T-helper 9 cell (primary cell): ENCODE measurements at places on chromosomes 3 and 15.

- DNase-seq, result no peak
Observed at GRCh38 chr3:140540262-140540661, 137.6 kb upstream of the TRIM42 start.

DNA sequence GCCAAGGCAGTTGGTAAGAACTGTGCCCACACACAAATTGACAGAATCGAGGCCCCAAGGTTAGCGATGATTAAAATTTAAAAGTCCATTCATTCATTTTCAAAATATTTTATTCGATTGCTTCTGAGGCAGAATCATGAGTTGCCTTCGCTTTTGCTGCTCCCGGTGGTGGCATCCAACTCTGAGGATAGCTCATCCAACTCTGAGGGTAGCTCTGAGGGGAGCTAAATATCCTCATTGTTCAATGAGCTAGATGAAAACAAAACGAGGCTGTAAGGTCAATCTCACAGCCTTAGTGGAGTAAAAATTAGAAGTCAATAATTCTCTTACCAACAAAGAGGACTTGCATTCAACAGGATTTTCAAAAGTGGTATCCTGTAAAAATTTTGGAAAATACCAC lies 897 bp upstream of the CHL1 start:
- DNase-seq, result no peak

DNA sequence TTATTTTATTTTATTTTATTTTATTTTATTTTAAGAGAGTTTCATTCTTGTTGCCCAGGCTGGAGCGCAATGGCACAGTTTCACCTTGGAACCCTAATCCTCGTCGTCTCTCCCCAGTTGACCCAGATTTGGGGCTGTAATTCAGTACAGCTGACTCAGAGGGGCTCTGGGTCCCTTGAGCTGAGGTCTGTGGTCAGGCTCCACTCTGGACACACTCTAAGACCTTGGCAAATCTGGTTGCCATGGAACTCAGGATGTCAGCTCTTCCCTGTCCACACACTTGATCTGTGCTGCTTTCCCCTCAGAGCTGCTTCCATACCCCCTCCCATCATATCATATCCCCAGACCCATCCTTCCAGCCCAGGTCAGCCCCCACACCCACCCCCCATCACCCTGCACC lies 675 bp upstream of the CYP11A1 start:
- DNase-seq, result no peak

DNA sequence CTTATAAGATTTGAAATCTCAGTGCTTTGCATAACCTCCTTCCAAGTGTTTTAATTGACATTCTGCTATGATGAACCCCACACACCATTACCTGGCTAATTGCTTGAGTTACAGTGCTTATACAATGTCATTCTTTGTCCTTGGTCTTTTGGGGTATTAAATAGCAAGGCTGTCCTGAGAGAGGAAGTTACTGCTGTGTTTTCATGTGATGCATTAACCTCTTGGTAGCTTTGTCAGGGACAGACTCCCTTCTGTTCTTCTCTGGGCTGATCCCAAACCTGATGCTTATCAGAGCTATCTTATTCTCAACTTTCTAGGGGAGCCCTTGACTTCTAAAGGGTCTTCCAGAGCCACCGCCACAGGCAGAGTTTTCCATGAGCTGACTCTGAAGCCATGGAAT lies 12.4 kb upstream of the OTOL1 start:
- DNase-seq, result no peak

DNA sequence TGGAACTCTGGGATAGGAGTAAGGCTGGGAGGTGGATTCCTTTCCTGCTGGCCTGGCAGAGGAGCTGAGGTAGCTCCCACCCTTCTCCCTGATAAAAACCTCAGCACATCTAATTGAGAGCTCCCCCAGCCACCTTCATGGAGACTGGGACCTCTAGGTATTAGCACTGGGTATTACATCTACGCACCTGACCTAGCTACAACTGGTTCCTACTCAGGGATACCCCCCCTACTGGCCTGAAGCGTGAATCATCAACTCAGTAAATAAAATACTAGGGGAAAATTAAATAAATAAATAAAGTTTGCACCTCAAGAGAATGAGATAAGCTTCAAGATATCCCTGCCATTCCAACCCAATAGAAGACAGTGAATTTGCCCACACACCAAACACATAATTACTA lies 140.4 kb downstream of the NEK10 start:
- no peak for DNase-seq

- no peak for DNase-seq
Observed at GRCh38 chr3:194852831-194853508, 167.3 kb downstream of the FAM43A start.

DNA sequence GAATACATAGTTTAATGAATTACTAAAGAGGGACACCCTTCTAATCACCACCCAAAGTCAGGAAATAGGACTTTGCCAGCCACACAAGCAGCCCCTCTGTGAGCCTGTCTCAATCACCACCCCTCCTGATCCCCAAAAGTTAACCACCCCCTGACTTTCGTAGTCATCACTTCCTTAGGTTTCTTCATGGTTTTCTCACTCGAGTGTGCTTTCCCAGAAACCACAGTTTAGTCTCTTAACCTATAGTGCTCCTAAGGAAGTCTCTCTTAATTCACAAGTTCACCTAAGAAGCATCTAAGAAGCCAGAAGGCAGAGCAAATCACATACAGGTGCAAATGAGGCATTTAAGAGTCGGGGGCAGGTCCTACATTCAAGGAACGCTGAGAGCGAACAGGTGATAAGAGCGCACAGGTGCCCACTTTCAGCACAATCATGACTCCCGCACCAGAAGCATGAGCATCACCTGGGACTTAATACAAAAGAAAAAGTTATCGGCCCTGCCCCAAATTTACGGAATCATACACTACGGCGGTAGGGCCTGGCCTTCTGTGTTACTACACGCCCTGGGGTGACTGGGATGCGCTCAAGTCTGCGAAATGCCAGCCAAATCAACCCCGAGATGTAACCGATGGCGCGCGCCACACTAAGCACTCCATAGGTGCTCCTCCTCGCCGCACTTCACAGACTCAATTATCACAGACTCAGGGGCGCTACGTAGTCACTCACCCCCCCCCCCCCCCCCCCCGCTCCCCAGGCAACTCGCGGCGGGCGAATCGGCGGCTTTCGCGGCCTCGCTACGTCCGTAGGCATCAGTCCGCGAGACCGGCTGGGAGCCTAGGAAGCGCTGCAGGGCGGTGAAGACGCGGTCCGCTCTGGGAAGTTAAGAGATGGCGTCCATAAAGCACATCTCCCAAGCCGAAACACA lies 815 bp downstream of the ULK4 start:
- DNase-seq, result peak; percentile 50

- no peak for DNase-seq
Observed at GRCh38 chr3:69751074-69751476, 11.8 kb downstream of the MITF start.

DNA sequence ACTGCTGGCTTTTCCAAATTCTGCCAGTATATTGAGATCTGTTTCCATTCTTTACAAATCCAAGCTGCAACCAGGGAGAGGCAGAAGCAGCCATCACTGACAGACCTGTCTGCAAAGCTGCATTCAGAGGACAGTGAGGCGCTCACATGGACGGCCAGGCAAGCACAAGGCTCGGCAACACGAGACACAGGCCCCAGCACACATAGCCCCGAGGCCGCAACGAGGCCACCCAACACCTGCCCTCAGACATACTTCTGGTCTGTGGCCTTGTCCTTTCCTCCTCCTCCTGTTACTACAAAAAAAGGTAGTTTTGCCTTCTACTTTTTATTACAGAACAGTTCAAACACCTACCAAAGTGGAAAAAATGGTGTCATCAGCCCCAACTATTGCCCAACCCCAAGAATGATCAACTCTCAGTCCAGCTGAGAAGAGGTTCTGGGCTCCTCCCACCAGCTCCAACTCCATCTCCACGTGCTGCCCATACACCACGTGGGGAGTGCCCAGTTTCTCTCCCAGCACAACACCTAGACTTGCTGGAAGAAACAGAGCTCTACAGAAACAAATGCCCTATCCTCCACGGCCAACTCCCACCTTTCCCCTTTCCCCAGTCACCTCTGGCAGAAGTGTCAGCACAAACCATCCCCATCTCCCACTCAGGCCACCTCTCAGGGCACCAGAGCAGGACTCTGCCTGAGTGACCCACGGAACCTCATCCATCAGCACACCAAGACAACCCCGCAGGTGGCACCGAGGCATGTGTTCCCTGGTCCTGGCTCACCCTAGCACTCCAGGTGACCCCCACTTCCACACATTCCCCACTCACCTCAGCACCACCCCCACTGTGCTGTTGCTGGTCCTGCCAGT lies 7.4 kb downstream of the ZXDC start:
- no peak for DNase-seq

DNA sequence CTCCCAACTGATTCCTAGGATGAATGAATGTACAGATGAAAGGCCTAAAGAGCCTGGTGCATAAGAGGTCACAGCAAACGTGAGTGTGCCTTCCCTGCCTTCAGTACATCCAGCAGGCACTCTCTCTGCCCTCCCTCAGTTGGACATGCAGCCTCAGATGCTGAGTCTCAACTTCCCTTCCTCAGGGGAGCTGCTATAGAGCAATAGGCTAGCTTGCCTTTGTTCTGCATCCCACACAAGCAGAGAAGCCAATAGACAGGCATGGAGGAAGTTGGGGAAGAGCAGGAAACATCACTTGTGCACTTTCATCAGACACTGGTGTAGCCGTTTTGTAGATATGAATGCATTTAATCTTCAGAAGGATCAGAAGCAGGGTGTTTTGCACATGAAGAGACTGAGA lies 147.5 kb upstream of the THBS1 start:
- DNase-seq, result no peak

GRCh38 chr3:17740721-17741141 lies 1.7 kb downstream of the TBC1D5 start:
- no peak for DNase-seq

DNA sequence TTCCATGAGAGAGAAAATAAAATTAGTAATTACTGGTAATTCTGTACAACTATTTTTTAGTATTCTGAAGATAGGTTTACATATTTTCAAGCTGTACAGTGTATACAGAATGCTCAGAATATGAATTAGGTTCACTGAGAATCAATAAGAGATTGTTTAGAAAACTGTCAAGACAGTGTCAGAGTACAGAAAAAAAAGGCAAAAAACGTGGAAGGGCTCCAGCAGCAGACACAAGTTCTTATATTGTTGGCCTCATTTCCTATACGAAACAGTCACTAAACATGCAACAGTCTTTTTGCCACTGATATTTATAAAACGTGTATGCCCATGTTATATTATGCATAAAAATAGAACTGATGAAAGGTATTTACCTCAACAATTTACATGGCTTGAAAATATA lies 103.9 kb downstream of the ISL2 start:
- DNase-seq, result no peak

DNA sequence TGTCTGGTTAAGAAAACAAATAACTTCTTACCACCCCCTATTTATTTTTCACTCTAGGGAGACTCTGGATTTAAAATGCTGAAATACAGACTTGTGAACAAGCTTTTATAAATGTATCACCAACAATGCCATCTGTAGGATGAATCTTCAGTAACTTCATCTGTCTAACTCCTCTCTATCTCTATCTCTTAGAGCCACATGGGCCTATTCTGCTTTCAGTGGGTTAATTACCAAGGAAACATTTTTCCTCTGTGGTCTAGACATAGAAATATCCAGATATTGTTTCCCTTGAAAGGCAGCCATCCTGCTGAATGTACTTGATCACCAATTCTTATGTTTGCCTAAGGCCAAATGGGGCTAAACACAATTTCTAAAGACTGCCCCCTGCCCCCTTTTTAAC lies 167.6 kb upstream of the COL8A1 start:
- no peak for DNase-seq

GRCh38 chr15:68817304-68818065 lies 3.2 kb downstream of the ANP32A start:
- DNase-seq, result peak; percentile 64

GRCh38 chr3:38039899-38040261 lies 872 bp downstream of the DLEC1 start:
- DNase-seq, result peak; percentile 43

DNA sequence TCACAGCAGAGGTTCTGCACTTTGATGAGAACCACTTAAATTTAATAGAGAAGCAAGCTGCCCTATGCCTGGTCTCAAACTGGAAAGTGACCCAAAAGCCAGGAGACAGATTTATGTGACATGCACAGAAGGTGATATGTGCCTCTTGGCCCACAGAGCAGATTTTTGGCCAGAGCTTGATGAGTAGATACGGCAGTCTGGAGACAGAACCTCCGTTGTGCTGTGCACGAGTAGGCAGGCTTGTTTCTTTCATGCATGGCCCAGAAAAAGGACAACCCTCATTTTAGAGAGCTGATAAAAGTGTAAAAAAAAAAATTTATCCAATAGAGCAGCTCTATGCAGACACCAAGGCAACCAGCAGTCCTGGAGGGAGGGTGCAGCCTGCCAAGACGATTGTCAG lies 423.1 kb downstream of the CNTN6 start:
- DNase-seq, result no peak

- no peak for DNase-seq
Observed at GRCh38 chr15:56971571-56971970, 53.1 kb downstream of the TCF12 start.

GRCh38 chr3:166265153-166265552 lies 427.9 kb upstream of the BCHE start:
- no peak for DNase-seq

DNA sequence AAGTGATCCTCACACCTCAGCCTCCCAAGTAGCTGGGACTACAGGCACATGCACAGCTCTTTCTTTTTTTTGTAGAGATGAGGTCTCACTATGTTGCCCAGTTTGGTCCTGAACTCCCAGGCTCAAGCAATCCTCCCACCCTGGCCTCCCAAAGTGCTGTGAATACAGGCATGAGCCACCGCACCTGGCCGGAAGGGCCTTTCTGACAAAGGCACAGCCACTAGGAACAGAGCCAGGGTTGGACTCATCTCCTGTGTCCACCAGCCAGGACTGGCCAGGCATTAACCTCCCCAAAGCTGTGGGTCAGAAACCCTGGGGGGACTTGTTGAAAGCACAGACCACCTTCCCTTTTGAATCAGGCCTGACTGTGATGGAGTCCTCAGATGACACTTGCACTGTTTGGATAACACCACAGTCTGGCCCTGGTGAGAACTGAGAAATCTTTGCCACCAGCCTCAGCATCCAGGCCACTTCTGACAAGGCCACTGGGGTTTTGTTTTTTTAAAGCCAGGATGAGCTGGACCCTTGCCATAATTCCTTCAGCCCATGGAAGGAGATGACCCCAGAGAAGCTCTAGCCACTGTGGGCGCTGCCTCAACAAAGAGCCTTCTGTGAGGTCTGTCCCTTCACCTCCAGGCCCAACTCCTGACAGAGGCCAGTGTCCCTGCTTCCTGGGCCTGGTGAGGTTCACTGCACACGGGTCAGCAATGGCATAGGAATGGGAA lies 4.8 kb downstream of the TKT start:
- DNase-seq, result no peak

GRCh38 chr3:43180027-43180426 lies 74.1 kb upstream of the POMGNT2 start:
- DNase-seq, result peak; percentile 14

- DNase-seq, result no peak
Observed at GRCh38 chr15:95287720-95288103, 1042.8 kb upstream of the NR2F2 start.

GRCh38 chr3:172094621-172095557 lies 55.5 kb downstream of the FNDC3B start:
- DNase-seq, result no peak
